Kasumi-1 (cell line): ENCODE measurements at places on chromosomes 13 and 19.
A peak's percentile ranks its signal among the peaks of the same experiment; 100 is the strongest.

GRCh38 chr19:31317093-31317492 is 32.1 kb downstream of the TSHZ3 start:
- DNase-seq, result no peak

DNA sequence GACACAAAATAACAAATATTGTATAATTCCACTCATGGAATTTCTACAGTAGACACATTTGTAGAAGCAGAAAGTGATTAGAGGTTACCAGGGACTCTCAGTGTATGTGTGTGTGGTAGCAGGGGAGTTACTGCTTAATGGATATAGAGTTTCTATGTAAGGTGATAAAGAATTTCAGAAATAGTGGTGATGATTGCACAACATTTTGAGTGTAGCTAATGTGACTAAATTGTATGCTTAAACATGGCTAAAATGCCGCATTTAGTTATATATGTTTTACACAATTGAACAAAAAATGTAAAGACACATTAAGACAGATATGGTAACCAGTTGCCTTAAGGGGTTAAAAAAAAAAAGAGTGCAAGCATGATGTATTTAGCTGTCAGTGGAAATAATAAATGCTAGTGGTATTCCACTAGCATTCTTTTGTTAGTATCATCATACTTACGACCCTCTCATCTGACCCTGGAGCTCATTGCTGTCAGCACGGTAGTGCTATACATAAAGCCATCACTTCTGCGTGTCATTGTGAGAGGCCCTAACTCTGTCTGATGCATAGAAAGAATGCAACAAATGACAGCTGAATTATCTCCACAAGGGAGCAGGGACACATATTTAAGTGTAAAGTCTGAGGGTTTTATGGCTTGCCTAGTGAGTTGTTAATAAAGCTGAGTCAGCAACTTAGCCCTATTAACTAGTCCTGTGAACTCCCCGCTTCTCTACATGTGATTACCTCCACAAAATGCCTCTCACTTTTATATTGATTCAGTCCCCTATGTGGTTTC is 134.1 kb upstream of the RXFP2 start:
- no peak for DNase-seq

GRCh38 chr13:41136396-41137031 is 3.9 kb upstream of the KBTBD6 start:
- DNase-seq, result no peak

DNA sequence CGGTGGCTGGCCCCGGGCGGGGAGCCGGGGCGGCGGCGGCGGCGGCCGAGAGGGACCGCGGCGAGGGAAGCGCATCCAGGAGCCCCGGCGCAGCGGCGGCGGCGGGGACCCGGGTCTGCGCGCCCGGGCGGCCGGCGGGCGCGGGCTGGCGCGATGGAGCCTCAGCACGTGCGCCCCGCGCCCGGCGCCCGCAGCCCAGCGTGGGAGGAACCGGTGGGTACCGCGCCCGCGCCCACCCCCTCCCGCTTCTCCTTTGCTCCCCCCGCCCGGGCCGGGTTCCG is 7.8 kb upstream of the DGKH start:
- no peak for DNase-seq

DNA sequence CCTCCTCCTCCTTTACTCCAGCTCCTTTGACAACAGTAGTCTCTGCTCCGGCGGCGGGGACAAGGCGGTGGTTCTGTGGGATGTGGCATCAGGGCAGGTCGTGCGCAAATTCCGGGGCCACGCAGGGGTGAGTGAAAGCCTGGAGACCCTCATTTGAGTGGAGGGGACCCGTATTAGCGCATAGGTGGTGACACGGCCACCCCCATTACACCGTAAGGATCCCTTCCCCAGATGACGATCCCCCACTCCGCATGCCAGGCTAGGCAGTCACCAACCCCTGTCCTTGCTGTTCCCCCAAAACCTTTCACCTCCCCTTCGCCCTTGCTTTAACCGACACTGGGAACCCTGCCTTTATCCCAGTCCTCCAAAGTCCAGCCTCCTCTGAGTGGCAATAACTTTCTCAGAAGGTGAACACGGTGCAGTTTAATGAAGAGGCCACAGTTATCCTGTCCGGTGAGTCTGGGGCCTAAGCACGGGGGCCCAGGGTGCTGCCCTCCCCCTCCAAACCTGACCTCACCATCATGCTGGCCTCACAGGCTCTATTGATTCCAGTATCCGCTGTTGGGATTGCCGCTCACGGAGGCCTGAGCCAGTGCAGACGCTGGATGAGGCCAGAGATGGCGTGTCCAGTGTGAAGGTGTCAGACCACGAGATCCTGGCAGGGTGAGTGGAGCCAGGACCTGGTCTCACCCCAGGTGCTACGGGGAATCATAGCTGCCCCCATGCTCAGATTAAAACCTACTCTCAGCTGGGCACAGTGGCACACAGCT is 3.7 kb downstream of the WDR83 start:
- no peak for DNase-seq

- DNase-seq, result peak; percentile 83
These were observed 77.0 kb downstream of the LRRC63 start for GRCh38 chr13:46288570-46289259.

DNA sequence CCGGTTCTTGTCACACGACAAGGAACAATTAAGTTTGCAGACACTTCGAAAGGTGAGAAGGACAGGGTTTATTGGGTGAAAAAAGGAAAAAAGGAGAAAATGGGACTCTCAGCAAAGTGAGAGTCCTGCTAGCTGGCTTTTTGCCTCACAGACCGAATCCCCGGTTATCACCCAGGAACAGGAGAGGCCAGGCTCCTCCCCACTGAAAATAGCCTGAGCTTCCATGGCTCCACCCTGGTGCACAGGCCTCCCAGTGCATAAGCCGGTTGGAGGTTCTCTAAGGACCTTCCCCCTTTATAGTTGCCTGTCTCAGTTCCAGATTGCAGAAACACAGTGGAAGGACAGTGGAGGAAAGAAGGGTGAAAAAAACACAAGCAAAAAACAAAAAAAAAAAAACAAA is 571.7 kb downstream of the KCTD12 start:
- no peak for DNase-seq

DNA sequence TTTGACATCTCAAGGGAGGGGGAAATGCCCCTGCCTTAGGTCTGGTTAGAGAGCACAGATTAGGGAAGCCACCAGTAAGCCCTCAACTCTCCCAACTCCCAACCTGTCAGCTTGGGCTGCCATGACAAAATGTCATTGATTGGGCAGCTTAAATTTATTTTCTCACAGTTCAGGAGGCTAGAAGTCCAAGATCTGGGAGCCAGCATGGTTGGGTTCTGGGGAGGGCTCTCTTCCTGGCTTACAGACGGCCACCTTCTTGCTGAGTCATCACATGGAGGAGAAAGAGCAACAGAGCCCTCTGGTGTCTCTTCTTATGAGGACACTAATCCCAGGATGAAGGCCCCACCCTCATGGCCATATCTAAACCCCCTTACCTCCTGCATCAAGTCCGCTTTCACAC is 24.2 kb downstream of the C19orf12 start:
- peak; percentile 59 for DNase-seq

GRCh38 chr13:38381890-38382289 is 32.2 kb downstream of the UFM1 start:
- DNase-seq, result no peak

DNA sequence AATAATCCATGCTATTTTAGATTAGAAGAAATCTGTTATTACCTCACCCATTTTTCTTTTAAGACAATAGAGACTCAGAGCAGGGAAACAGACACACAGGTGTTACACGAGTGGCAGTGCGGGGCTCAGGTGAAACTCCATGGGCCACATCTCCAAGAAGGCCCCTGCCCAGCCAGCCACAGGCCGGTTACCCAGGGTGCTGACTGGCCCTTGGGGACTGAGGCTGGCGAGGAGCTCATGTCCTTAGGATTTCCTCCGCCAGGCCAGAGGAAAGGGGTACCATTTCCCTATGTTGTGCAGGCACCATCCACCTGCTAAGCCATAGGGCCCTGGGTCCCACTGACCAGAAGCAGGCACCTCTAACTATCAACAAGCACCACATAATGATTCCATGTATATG is 10.6 kb downstream of the C19orf47 start:
- no peak for DNase-seq

DNA sequence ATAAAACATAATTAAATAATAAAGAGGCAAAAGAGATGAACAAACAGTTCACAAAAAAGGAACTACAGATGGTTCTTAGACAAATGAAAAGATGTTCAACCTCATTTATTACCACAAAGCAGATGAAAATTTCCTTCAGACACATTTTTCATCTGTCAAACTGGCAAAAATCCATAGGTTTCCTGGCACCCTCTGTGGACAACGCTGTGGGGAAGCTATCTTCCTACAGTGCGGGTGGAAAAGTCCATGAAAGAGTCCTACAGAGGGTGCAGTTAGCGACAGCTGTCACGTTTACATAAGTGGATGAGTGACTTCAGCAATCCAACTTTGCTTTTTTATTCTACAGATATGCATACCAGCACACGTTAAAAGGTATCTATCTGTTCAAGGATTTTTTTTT is 30.3 kb upstream of the PDCD5 start:
- no peak for DNase-seq

DNA sequence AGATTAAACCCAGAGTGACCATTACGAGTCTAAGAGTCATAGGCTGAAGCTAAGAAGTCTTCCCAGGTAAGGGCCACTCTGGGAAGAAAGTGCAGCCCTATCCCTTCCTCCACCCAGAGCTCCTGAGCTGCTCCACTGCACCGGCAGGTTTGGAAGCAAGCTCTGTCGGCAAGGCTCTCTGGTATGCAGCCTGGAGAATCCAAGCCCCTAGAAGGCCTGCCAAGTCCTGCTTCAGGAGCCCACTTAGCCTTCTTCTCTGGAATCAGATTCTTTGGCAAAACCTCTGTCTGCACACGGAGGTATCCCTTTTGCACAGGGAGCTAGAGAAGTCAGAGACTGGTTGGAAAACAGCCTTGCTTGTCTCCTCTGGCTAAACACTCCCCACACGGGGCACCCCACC is 58.5 kb downstream of the CEBPG start:
- DNase-seq, result no peak

GRCh38 chr19:45752639-45753038 is 16.4 kb downstream of the SIX5 start:
- DNase-seq, result no peak

DNA sequence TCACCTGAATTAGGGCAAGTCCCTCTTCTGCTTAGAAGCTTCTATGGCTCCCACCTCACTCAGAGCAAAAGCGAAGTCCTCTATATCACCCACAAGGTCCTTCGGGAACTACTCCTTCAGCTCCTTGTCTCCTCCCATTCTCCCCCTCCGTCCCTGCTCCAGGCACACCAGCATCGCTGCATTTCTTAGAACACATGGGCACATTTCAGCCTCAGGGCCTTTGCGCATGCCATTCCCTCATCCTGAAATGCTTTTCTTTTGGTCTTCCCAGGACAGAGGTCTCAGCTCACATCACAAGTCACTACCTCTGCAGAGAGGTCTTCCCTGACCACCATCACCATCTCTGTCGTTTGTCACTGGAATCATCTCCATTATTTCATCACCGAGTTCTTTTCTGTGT is 4.0 kb downstream of the S1PR5 start:
- DNase-seq, result no peak

DNA sequence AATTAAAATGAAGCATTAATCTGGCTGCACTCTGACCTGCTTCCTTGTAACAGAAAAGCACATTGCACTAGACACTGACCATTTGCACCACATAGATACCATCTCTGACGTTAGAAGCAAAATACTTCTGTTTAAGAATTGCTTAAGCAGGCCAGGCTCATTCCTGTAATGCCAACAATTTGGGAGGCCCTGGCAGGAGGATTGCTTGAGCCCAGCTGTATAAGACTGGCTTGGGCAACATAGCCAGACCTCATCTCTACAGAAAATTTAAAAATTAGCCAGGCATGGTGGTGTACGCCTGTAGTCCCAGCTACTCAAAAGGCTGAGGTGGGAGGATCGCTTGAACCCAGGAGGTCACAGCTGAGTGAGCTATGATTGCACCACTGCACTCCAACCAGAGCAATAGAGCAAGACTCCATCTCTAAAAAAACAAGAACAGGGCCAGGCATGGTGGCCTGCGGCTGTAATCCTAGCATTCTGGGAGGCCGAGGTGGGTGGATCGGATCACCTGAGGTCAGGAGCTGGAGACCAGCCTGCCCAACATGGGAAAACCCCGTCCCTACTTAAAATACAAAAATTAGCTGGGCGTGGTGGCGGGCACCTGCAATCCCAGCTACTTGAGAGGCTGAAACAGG is 7.0 kb upstream of the TLE6 start:
- no peak for DNase-seq

- DNase-seq, result no peak
These were observed 1784.6 kb downstream of the SLITRK5 start for GRCh38 chr13:89455741-89456140.

- peak; percentile 78 for DNase-seq
These were observed 7.7 kb downstream of the TYK2 start for GRCh38 chr19:10372690-10373089.

- no peak for DNase-seq
These were observed 2.6 kb downstream of the LENG1 start for GRCh38 chr19:54156953-54157352.

GRCh38 chr13:113121183-113121927 is 1.2 kb upstream of the F10 start:
- no peak for DNase-seq

- no peak for DNase-seq
These were observed 235.0 kb downstream of the PCCA start for GRCh38 chr13:100323937-100324336.

DNA sequence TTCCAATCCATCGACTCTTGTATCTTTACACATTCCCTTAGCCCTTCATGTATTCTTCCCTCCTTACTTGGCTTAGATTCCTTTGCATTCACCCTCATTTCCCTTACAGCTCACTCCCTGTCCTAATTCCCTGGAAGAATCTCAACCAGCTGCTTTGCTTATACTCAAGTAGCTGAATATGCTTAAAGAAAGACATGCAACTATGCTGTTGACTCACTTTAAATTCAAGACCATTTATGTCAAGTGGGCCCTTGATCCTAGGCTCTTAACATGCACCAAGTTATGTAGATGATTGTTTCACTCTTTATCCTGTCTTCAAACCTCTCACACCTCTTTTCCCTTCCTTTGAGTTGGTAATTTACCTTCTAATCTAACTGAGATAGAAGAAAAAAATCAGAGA is 7.4 kb downstream of the CCDC122 start:
- DNase-seq, result no peak

GRCh38 chr19:1745589-1746031 is 7.7 kb upstream of the ONECUT3 start:
- DNase-seq, result no peak

- no peak for DNase-seq
These were observed 312.5 kb downstream of the OXGR1 start for GRCh38 chr13:96681766-96682165.

- no peak for DNase-seq
These were observed at the start of gene ZNF665 for GRCh38 chr19:53192771-53193534. TSS of gene ZNF665 (minus strand) at chr19:53193358. CDS start at chr19:53182898, 10,460 bp downstream.

- no peak for DNase-seq
These were observed 73.9 kb upstream of the OXGR1 start for GRCh38 chr13:97068151-97068550.

- no peak for DNase-seq
These were observed 6.6 kb upstream of the CEBPG start for GRCh38 chr19:33366897-33367296.
